Breast epithelium (tissue), 4 donors: ENCODE measurements at places on chromosomes 6 and 20.

DNA sequence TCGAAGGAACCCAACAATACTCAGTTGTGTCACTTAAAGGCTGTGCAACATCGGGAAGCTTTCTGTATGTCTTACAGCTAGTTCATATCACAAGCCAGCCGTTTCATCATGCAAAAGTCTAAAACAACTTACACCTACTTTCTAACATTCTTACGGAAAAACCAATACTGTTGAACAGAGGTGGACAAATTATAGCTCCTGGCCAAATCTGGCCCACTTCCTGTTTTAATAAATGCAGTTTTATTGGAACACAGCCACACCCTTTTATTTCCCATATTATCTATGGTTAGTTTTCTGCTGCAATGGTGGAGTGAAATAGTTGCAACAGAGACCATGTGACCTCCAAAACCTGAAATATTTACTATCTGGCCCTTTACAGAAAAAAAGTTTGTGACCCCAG, 46.6 kb downstream of the MYB start:
- no peaks in the 10 kb centered on the region for H3K27me3 ChIP-seq
- H3K4me3 ChIP-seq, result no peak overlapping the region
- H3K4me1 ChIP-seq, result no peaks in the 10 kb centered on the region

GRCh38 chr6:46419576-46420002, 71.7 kb downstream of the RCAN2 start:
- peak; percentile 65 for DNase-seq
- H3K27ac ChIP-seq, result no peak overlapping the region
- no peak overlapping the region for H3K4me3 ChIP-seq
- H3K27me3 ChIP-seq, result no peaks in the 10 kb centered on the region
- no peaks in the 10 kb centered on the region for H3K4me1 ChIP-seq
- no peaks in the 10 kb centered on the region for H3K36me3 ChIP-seq

- H3K4me3 ChIP-seq, result no peak overlapping the region
- no peaks in the 10 kb centered on the region for H3K4me1 ChIP-seq
- no peak overlapping the region for H3K27ac ChIP-seq
- no peaks in the 10 kb centered on the region for H3K36me3 ChIP-seq
Observed at GRCh38 chr6:131210469-131210868, 75.2 kb downstream of the AKAP7 start.

- H3K4me3 ChIP-seq, result no peak overlapping the region
- no peak for DNase-seq
- no peaks in the 10 kb centered on the region for H3K4me1 ChIP-seq
- H3K27ac ChIP-seq, result no peak overlapping the region
Observed at GRCh38 chr6:33854572-33855030, 50.8 kb upstream of the MLN start.

DNA sequence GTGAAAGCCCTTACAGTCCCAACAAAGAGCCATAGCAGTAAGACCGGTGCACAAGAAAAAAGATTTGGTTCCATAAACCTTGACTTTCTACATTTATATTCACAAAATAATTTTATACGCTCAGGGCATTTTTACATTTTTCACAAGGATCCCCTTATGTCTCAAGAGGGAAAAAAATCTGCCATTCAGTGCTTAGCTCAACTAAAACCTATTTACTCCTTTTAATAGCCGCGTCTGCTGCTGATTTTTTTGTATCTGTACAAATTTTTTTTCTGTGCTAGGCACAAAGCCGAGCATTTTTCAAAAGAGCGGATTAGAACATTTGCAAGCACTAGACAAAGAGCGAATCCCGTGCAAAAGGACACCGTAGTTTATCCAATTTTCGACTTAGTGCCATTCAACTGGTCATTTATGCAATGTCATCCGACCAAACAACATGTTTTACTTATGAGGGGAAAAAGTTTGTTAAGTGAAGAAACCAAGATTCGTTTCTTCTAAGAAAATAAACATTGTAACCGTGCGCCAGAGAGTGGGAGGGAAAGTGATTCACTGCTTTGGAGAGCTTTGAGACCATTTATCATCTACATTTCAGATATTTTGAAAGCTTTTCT, 3.7 kb downstream of the TFAP2D start:
- H3K4me1 ChIP-seq, result no peaks in the 10 kb centered on the region
- H3K4me3 ChIP-seq, result no peak overlapping the region
- no peaks in the 10 kb centered on the region for H3K27me3 ChIP-seq

DNA sequence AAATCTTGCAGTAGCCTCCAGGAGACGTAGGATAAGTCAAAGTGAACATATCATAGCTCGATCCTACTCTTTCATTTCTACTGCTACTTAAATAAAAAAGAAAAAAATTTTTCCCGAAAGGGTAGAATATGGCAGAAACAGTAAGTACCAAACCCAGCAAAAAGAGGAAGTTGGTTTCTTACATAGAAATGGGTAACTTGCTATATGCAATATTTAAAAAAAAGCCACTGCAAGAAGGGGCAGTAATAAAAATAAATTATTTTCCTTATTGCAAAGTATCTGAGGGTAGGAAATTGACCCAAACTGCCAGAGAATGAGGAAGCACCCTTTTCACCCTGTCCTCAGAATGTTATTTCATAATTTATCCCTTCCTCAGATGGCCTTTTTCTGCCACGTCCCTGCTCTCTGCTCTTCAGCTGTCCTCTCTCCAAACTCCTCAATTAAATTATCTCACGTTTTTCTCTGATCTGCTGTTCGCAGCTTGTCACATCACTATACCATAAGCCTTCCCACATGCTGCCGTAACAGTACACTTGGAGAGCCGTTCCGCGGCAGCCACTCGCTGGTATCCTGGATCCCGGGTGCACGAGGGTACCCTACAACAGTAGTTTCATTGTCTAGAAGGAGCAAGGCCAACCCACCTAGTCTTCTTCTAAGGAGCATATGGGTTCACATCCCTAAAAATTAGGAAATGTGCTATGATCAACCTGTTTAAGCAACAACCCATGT, 149.6 kb downstream of the BACH2 start:
- no peaks in the 10 kb centered on the region for H3K4me1 ChIP-seq
- no peak overlapping the region for H3K27ac ChIP-seq
- no peaks in the 10 kb centered on the region for H3K27me3 ChIP-seq

GRCh38 chr6:119179062-119179461, 100.6 kb upstream of the FAM184A start:
- no peak overlapping the region for H3K4me3 ChIP-seq
- no peak overlapping the region for H3K27ac ChIP-seq
- no peaks in the 10 kb centered on the region for H3K4me1 ChIP-seq
- H3K36me3 ChIP-seq, result no peaks in the 10 kb centered on the region

GRCh38 chr6:35765739-35766138, 10.7 kb upstream of the CLPSL2 start:
- no peak overlapping the region for H3K27ac ChIP-seq
- no peaks in the 10 kb centered on the region for H3K36me3 ChIP-seq
- H3K4me1 ChIP-seq, result no peaks in the 10 kb centered on the region
- no peaks in the 10 kb centered on the region for H3K27me3 ChIP-seq
- no peak overlapping the region for H3K4me3 ChIP-seq

- DNase-seq, result no peak
- no peaks in the 10 kb centered on the region for H3K27me3 ChIP-seq
- no peak overlapping the region for H3K4me3 ChIP-seq
- H3K27ac ChIP-seq, result no peak overlapping the region
- H3K36me3 ChIP-seq, result no peaks in the 10 kb centered on the region
Observed at GRCh38 chr20:61494763-61495575, 242.9 kb downstream of the CDH4 start.

- H3K4me1 ChIP-seq, result no peaks in the 10 kb centered on the region
- no peaks in the 10 kb centered on the region for H3K27me3 ChIP-seq
- no peak overlapping the region for H3K4me3 ChIP-seq
- H3K36me3 ChIP-seq, result no peaks in the 10 kb centered on the region
- H3K27ac ChIP-seq, result no peak overlapping the region
Observed at GRCh38 chr20:36034875-36035274, 66.5 kb downstream of the CNBD2 start.

GRCh38 chr20:20780127-20780824, 67.8 kb upstream of the RALGAPA2 start:
- H3K27ac ChIP-seq, result peak overlapping the region; percentile 81
- H3K4me3 ChIP-seq, result no peak overlapping the region
- no peaks in the 10 kb centered on the region for H3K27me3 ChIP-seq
- DNase-seq, result peak; percentile 69

GRCh38 chr20:50191544-50192363, 1.1 kb downstream of the CEBPB start:
- no peaks in the 10 kb centered on the region for H3K36me3 ChIP-seq
- H3K4me3 ChIP-seq, result peak overlapping the region; percentile 95
- no peaks in the 10 kb centered on the region for H3K4me1 ChIP-seq
